ENCODE measurements at places on chromosomes 4 and X.
A peak's percentile ranks its signal among the peaks of the same experiment; 100 is the strongest.

DNA sequence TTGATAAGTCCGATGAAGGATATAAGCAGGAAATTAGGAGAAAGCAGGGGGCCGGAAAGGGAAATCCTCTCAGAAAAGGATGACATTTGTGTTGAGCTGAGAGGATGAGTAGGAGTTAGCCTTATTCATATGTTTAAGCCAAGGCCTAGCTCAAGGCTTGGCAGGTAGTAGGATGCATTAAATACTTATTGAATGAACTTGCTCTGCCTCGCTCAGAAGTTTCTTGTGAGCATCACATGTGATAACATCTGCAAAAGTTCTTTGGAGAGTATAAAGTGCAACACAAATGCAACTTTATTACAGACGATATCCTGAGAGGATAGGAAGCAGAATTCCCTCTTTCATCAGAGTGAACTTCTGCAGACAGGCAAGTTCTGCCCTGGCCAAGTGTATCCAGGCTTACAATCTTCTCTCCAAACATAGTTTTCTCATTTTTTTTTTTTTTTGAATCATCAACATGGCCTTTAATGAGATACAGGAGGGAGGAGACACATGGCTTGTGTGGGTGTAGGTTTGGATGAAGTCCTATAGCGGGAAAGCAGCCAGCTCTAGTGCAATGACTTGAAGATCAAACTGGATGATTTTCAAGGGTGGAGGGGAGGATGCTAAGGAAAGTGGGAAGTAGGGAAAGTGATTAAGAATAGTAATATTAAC, 48.1 kb downstream of the LUZP4 start:
- peak; percentile 42 for DNase-seq

- DNase-seq: no peak
These were observed 22.9 kb downstream of the SLITRK2 start for GRCh38 chrX:145840531-145840930.

DNA sequence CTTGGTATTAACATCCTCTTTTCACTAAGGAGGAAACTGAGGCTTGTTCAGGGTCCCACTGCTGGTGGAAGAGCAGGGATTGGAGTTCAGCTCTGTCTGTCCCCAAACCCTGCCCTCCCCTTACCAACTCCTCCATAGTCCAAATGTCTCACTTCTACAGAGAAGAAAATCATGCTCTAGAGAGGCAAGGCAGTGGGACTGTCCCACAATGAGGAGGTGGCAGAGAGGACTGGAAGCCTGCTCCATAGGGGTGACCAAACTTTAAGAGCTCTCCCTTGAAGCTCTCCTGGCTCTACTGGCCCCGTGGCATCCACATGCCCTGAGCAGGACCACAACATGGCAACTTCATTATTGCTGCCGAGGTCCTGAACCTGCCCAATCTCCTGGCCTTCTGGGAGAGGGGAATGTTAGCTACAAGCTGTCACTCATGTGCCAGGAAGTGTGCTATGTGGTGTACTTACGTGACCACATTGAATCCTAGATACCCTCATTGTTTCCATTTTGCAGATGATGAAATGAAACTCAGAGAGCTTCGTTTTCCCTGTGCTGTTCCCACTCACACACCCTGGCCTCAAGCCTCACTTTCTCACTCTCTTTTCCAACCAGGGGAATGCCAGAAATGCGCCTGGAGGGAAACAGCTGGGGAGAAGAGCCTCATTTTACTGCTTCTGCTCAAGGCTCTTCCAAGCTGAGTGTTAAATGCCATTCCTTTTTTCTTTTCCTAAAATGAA, 71.5 kb downstream of the ANAPC4 start:
- DNase-seq: peak; percentile 10

GRCh38 chrX:17606231-17606630, 131.1 kb upstream of the SCML1 start:
- DNase-seq: no peak

DNA sequence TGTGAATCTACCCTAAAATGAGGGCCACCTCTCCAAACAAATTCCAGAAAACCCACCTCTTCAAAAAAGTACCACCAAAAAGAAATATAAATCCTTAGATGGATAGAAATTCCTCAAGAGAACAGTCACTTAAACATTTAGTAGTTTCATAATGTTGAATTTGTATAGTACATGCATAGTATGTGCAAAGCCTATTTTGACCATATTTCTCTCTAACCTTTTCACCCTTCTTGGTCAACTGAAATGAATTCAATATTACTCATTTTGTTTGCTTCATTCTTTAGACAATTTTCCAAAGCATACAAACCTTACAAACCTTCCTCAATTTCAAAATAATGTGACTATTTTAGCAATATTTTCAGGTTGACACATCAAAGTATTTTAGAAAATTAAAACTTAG, 4.1 kb downstream of the RHOXF1 start:
- no peak for DNase-seq

GRCh38 chr4:132827522-132827921, 321.6 kb upstream of the PCDH10 start:
- DNase-seq: no peak

DNA sequence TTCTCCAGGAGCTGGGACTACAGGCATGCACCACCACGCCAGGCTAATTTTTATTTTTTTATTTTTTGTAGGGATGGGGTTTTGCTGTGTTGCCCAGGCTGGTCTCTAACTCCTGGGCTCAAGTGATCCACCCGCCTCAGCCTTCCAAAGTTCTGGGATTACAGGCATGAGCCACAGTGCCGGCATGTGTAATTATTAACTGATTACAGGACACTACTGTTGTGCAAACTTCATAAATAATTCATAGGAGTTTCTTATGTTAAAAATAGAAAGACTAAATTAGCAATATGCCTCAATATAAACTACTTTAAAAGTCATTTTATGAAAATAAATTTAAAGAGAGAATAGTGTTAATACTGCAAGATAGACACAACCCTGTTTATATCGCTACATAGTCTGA, 221.9 kb downstream of the SNCA start:
- no peak for DNase-seq

- DNase-seq: no peak
These were observed 35.8 kb downstream of the PSAPL1 start for GRCh38 chr4:7398788-7399439.

- DNase-seq: no peak
These were observed 1.1 kb upstream of the STX18 start for GRCh38 chr4:4542774-4543485.

DNA sequence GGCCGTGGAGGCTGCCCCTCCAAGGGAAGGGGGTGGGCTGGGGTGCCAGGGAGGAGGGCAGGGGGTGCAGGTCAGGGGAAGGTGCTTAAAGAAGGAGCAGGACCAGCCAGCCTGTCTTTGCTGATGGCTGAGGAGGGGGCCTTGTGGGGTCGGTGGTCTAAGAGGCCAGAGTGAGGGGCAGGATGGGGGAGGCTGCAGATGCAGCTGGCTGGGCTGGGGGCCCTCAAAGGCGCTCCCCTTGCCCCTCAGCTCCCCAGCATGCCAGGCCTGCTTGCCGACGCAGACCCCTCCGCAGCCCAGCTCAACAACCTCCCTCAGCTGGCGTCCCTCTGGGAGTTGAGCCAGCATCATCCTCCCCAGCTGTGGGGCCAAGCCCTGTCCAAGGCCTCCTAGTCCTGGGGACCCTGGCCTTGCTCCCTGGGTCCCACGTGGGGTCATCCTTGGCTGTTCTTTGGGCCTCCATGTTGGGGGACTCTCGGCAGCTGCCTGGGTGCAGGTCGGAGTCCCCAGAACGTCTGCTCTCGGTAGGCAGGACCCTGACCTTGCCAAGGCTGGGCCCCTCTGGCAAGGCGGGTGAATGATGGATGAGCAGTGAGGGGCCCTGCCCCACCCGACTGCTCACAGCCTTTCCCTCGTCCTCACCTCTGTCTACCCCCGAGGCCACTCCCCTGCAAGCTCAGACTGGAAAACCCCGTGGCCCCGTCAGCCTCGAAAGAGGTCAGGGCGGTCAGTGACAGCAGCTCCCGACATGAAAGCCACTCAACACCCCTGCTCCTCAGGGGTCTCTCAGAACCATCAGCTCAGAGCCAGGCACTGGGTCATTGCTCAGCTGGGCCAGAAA, 119.4 kb downstream of the FAM53A start:
- DNase-seq: no peak

GRCh38 chr4:86004030-86004429, 355.8 kb downstream of the MAPK10 start:
- DNase-seq: no peak

DNA sequence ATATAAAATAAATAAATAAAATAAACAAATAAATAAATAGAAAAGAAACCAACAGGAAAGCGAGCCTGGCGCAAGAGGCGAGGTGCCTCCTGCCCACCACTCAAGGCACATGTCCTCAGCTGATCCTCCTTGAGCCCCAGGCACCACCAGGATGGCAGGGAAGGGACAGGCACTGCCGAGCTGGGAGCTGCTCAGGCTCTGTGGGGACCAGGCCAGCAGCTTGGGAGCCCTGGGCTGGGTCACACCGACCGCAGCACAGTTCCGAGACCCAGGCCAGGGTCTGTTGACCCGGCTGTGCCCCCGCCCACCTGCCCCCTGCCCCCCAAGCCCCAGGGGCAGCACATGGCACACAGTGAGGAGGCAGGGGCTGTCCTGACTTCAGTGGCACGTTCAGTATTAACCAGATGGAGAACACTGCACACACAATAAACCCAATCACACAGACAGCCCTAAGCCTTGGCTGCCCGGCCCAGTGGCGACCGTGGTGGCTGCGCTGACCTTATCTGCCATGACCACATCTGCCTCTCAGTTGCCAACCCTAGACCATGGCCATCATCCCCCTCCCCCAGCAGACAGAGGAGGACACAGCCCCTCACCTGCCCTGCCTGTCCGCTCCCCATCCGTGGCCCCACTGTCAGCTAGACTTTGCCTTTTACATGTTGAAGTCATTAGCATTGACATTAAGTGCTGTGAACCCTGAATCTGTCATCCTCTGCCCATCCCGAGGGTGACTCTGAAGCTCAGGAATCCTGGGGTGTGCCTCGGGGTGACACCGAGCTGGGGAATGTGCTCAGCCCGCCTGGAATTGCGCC, 2.9 kb upstream of the TREX2 start:
- DNase-seq: no peak

DNA sequence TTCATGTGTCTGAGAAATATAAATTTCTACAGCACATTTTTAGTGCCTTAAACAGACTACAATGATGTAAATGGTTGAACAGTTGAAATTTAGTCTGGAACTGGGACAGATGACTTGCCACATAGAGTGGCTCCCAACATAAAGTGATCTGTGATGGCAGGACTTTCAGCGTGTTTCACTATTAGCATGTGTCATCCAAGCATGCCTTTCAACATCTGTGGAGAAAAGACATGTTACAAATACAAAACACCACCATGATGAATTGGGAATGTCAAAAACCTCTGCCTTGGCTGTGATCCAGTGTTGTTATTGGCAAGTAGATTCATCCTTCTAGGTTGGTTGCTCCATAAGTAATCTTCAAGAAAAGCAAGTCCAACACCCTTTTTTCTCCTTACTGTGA, 348.7 kb downstream of the MAPK10 start:
- DNase-seq: peak; percentile 8

DNA sequence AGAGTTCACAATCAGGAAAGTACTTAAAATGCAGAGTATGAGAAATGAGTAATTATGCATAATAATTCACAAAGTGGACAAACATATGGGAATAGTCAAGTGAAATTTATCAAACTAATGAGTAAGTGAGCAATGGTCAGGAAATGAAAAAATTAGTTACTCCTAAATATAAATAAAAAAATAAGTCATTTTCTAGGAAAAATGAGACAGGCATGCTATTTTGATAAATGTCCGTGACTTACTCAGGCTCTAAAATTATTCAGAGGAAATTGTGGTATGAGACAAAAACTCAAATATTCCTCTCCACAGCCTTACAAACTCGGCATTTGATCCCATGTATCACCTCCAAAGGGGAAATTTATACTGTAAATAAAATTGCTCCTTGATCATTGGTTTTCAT, 181.2 kb downstream of the COX18 start:
- no peak for DNase-seq

GRCh38 chrX:136200466-136200865, 50.7 kb downstream of the MAP7D3 start:
- no peak for DNase-seq

- DNase-seq: no peak
These were observed 306.3 kb upstream of the PPARGC1A start for GRCh38 chr4:24195991-24196736.

DNA sequence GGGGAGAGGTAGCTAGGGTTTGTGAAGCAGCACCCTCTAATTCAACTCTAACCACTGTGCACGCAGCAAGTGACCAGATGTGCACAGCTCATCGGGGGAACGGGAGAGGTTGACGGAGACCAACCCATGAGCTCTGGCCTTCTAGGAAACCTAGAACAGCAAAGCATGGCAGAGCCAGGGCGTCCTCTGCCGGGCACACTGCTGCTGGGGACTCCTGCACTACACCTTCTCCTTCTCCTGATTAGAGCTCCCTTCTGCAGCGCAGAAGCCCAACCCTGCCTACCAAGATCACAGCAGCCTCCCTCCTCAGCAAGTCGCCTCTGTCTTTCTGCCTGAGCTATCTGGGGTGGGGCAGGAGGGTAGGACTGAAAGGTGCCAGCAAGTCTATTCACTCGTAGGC, 252.3 kb upstream of the PSAPL1 start:
- DNase-seq: no peak

GRCh38 chr4:76301775-76302162, 4.8 kb upstream of the STBD1 start:
- no peak for DNase-seq

DNA sequence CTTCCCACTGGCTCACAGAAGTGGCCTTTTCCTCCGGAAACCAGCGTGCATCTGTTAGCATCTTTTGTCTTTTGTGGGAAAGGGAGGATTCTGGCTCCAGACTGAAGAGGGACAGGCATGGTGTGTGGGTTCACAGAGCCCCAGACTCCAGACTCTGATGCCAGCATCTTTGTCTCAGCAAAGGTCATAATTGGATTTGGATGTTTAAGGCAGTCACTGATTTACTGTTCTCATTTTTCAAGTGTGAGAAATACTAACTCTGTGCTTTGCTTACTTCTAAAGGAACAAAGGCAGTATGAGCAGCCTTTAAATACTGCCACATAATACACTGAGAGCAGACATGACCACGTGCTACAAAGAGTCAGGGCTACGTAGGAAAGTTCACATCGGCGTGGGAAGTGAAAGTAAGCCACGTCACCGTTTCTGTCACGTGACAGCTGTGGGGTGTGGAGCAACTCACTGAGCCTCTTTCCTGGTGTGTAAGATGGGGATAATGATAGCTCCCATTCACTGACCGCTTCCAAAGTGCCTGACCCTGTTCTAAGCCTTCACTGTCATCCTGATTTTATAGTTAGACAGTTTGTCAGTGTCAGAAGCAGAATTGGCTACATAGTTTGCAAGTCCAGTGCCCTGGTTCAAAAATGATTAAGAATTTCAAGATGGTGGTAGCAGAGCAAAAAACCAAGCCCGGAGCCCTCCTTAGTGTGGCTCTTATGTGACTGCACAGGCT, 24.8 kb upstream of the TMSB4X start:
- peak; percentile 72 for DNase-seq

- DNase-seq: no peak
These were observed 30.0 kb downstream of the FAM9C start for GRCh38 chrX:13014111-13015096.

GRCh38 chr4:152357206-152357605, 178.7 kb downstream of the FBXW7 start:
- DNase-seq: no peak

GRCh38 chrX:100673397-100673953, 29.5 kb downstream of the SRPX2 start:
- peak; percentile 54 for DNase-seq

DNA sequence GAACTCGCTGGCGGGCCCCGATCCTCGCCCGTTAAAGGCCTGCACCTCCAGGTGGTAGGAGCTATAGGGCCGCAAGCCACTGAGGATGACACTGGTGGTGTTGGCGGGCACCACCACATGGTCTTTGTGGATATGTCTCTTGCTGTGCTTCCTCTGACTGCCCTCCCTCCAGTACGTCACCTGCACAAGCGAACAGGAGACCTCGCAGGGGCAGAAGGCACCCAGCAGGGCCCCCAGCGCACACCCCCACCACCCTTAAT, 20.7 kb downstream of the L1CAM start:
- no peak for DNase-seq

Data from AG04450 (cell line).